ENCODE measurements at places on chromosomes 2 and 18.
A peak's percentile ranks its signal among the peaks of the same experiment; 100 is the strongest.

DNA sequence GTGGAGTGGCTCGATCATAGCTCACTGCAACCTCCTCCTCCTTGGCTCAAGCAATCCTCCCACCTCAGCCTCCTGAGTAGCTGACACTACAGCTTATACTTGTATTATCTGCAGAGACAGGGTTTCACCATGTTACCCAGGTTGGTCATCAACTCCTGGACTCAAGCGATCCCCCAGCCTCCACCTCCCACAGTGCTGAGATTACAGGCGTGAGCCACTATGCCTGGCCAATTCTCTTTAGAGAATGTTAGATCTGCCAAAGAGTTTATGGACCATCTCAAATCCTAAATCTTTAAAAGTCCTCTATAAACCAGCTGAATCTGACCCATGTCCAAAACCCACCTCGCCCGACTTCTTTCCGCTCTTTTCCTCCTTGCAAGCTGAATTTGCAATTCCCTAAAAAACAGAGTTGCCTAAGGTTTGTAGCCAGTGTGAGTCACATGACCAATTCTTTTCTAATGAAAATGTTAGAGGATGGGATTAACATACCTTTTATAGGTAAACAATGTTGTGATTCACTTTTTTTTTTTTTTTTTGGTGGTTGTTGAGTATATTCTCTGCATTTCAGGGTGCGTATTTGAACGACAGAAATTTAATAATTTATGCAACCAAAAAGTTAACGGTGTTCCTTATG is 2.4 kb upstream of the PMAIP1 start:
- no peak for DNase-seq

GRCh38 chr2:159996792-159997546 is 65.4 kb downstream of the PLA2R1 start:
- DNase-seq: no peak

- DNase-seq: peak; percentile 79
These were observed 41.2 kb downstream of the RALBP1 start for GRCh38 chr18:9516437-9517064.

GRCh38 chr2:63054841-63055225 is 4.2 kb downstream of the OTX1 start:
- no peak for DNase-seq

DNA sequence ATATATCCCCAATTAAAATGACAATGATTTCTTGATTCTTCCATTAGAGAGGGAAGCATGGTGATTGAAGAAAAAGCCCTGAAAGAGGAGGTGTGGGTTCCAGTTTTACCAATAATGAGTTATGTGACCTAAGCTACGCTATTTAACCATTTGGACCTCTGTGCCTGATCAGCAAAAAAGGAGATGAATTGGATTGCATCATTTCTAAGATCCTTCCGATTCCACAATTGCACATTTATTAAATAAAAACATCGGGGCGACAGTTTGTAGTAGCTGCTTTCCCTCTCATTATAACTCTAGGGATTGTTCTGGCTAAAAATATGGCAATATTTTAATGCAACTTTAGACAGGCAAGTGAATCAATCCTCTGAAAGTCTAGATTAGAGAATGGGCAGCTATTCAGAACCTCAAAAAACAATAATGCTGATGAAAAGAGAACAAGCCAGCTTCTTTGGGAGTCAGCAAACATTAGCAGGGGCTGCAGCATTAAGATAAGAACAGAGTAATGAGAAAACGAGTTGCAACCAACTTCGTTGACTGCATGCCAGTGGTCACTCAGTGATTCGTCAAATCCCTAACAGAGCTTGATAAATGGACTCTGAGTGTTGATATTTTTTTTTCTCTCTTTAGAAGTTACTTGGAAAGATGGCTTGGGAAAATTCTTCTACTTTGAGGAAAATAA is 301.2 kb downstream of the AGPS start:
- DNase-seq: no peak

DNA sequence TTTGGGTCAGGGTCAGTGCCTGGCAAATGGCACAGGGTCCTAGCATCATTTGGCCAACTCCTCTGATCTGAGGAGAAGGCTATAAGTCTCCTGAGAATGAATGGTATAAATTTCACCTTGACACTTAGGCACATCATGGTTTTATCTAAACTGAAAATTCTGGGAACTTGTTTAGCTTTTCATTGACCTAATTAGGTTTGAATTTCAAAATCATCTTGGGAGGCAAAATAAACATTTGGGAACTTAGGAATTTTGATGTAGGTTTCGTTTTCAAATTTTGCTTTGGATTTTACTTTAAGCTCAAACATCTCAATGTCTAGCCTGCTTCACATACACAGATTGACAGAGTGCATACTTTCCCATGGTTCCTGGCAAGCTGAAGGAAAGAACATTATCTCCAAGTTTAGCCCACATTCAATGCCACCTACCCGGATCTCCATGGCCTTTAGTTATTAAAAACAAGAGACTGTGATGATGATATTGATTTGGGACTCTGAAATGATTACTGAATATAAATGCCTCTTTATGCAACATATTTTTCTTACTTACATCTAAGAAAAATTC is 44.5 kb downstream of the MYOM1 start:
- DNase-seq: no peak

DNA sequence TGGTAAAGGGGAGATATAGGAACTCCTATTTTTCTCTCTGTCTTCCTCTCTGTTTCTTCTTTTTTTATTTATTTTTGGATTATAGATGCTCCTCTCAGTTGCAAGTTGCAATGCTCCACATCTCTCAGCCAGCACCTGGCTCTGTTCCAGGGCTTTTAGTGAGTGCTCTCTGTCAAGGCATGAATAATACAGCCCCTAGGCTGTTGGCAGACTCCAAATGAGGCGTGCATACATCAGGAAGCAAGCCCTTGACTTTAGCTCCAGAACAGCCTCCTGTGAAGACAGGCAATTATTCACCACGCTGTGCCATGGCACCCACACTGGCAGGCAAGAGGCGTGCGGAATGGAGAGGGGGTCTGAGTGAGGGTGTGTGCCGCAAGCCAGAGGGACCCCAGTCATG is 228.1 kb upstream of the PXDN start:
- DNase-seq: no peak

- DNase-seq: no peak
These were observed 72.3 kb upstream of the CCDC68 start for GRCh38 chr18:55031576-55031975.

DNA sequence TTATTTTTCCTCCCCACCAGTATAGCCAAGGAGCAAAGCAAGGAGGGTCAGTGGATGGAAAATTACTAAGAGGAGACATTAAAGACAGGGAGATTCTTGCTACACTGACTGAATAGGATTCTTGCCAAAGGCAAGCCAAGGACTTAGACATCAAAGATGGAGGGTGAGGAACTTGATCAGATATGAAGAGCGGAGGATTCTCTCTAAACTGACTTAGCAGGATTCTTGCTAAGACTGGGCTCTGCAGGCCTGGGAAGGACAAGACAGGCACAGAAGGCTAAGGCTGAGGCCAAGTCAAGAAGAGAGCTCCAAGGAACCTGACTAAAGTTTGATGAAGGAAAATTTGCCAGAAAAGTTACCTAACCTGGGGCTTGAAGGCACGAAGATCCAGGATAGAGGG is 143.9 kb upstream of the RMP24 start:
- no peak for DNase-seq
